ENCODE measurements at places on chromosomes 7 and 10.
A peak's percentile ranks its signal among the peaks of the same experiment; 100 is the strongest.

- peak; percentile 50 for DNase-seq
Measured at GRCh38 chr10:43202224-43202656, 64.0 kb downstream of the CSGALNACT2 start.

DNA sequence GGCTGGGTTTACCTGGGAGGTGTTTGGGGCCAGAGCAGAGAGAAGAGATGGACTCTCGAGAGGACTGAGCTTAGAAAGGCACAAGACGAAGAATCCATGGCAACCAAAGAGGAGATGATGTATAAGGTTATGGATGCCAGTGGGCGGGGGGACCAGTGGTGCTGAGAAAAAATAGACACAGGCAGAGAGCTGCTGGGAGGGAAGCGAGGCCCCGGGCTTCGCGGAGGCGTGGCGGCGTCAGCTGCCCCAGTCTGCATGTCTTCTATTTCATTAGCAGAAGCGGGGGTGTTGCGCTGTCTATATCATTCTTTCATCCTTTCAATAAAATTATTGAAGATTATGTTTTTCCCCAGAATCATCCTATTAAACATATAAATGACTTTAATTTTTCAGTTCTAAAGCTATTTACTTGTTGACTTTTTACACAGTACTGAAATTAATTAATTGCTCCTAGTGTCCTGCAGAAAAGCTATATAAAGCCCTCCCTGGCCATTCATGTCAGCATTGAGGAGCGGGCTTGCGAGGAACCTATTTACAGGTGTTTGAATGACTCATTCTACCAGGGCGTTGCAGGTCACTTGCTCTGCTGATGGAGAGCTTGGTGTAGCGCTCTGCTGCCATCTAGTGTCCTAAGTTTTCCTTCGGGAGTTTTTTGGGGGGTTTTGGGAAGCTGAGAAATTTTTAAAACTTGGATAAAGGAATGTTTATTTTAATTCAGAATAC lies 42.9 kb upstream of the BHLHA15 start:
- DNase-seq, result peak; percentile 52

GRCh38 chr7:12638851-12639456 lies 48.5 kb upstream of the ARL4A start:
- peak; percentile 72 for DNase-seq

- DNase-seq, result no peak
Measured at GRCh38 chr7:6169805-6170520, 102.5 kb downstream of the CYTH3 start.

DNA sequence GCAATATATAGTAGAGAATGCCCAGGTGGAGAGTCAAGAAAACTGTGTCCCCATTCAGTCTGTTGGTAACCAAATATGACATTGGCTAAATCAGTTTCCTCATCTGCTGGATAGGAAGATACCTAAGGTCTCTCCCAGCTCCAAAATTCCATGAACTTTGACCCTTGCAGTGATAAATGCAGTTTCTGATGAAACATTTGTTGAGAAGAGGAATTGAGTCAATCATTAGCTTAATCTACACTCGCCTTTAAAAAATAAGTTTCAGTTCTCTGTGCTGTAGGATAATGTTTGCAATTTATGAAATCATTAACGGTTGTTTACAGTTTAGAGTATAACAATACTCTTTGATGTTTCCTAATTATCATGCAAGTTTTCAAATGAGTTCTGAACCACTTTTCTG lies 38.0 kb upstream of the SLC25A13 start:
- no peak for DNase-seq

- no peak for DNase-seq
Measured at GRCh38 chr7:28708033-28708951, 249.8 kb downstream of the TRIL start.

DNA sequence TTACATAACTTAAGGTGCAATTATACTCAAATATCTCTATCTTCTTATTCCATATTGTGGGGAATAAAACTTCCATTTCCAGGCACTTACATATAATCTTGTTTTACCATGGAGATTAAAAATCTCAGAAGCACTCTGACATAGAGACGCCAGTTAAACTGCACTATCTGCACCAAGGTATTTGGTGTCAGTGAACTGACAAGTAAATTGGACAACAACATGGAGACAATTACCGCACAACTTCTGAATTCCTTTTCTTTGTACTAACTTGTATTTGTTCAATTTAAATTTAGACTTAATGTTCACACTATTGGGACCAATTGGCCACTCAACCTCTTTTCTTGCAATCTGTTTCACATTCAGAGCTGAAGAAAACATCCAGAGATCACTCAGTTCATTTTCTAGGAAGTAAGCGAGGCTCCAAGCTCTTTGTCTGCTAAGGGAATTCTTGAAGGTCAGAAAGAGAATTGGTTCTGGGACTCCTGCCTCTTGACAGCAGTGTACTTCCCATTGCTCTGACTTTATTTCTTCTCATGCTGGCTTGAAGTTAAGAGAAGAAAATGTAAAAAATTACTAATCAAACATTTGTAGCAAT lies 184.7 kb downstream of the CHCHD3 start:
- no peak for DNase-seq
